ENCODE measurements at places on chromosomes 2 and 18.

DNA sequence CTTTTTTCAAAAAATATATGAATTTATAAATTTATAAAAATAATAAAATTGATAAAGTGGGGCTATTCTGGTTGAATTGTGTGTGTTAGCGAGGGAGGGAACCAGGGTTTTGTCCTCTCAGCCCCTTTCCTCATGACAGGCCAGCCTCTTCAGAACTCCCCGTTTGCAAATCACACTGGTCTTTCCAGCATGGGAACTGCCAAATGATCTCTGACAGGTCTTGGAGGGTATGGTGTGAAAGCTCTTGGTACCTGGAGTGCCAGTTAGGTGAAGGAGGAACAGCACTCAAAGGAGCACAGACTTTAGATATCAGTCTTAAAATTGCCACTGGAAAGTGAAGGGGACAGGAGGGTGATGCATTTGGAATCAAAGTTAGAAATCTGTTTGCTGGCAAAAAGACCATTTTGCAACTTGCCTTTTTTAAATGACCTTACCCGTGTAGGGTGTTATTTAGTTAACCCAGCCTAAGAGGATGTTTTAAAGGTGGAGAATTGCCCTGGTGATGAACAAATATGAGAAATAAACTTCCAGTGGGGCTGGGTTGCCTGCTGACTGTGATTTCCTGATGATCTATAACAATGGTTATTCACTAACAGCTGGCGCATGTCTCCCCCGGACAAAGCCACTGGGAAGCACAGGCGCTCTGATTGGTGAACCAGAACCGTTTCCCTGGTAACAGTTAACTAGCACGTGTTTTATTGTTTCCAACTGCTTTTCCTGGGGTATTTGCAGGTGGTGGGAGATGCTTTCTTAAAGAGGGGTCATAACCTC lies 85.3 kb upstream of the EFEMP1 start:
- DNase-seq, result no peak

DNA sequence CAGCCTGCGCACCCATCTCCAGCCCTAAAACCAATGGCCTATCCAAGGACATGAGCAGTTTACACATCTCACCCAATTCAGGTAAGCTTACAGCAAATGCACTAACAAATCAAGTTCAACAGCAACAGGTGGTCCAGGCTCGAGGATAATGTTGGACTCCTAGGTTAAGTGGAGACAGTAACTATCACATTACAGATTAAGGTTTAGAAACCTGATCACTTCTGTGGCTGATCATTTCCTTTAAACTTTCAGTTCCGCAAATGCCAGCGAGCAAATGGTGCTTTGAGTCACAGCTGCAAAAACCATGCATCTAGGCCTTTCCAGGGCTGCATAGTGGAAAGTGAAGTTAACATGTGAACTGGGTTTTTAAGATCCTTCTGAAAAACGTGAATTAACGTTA lies 259.4 kb downstream of the GBX2 start:
- peak; percentile 50 for DNase-seq

GRCh38 chr2:107305966-107306365 lies 420.0 kb upstream of the ST6GAL2 start:
- DNase-seq, result no peak

- no peak for DNase-seq
These were observed 186.8 kb upstream of the CTAGE1 start for GRCh38 chr18:22604390-22604985.

- DNase-seq, result peak; percentile 60
These were observed 40.1 kb downstream of the DOCK10 start for GRCh38 chr2:225002039-225002655.

GRCh38 chr2:224722250-224722649 lies 6.1 kb upstream of the CCDC195 start:
- DNase-seq, result no peak

- DNase-seq, result no peak
These were observed 50.6 kb downstream of the UNC50 start for GRCh38 chr2:98658816-98659490.

- peak; percentile 93 for DNase-seq
These were observed 668 bp upstream of the ANKRD12 start for GRCh38 chr18:9135912-9136314.

- no peak for DNase-seq
These were observed 6.3 kb upstream of the DRC1 start for GRCh38 chr2:26395394-26395793.

- no peak for DNase-seq
These were observed 161.8 kb downstream of the SOCS6 start for GRCh38 chr18:70450426-70451253.

DNA sequence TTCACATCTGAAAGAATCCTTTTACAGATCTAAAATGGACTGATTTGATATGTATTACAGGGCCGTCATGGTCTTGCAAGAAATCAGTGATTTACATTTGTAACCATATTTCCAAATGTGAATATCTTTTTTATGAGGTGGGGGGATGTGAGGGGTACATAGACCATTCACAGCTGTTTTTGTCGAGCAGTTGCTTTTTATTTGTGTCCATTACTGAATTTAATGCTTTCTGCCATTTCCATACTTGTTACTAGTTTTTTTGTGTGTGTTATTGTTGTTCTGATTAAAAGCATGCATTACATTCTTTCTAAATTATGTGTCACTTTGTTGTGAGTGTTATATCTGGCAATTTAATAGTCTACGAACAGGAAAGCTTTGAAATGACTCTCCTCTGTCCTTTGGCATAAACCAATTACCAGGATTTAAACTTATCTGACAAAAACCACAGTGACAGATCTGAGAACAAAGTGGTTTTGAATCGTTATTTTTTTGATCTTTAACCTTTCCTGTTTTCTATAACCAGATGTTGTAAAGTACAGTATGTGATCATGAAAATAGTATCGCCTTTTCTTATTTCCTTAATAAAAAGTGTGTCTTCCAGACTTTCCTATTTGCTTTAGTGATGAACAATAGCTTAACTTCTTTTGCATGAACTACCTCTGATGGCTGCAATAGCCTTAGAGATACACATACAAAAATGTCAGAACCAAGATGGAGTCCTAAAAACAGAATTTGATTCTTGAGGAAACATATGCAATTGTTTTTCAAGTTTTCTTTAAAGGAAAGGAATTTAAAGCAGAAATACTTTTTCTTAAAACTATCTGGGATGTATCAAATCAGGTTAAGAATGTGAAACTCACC lies 354.2 kb upstream of the ACVR2A start:
- DNase-seq, result no peak

GRCh38 chr2:121338281-121338680 lies 53.3 kb upstream of the TFCP2L1 start:
- DNase-seq, result no peak

DNA sequence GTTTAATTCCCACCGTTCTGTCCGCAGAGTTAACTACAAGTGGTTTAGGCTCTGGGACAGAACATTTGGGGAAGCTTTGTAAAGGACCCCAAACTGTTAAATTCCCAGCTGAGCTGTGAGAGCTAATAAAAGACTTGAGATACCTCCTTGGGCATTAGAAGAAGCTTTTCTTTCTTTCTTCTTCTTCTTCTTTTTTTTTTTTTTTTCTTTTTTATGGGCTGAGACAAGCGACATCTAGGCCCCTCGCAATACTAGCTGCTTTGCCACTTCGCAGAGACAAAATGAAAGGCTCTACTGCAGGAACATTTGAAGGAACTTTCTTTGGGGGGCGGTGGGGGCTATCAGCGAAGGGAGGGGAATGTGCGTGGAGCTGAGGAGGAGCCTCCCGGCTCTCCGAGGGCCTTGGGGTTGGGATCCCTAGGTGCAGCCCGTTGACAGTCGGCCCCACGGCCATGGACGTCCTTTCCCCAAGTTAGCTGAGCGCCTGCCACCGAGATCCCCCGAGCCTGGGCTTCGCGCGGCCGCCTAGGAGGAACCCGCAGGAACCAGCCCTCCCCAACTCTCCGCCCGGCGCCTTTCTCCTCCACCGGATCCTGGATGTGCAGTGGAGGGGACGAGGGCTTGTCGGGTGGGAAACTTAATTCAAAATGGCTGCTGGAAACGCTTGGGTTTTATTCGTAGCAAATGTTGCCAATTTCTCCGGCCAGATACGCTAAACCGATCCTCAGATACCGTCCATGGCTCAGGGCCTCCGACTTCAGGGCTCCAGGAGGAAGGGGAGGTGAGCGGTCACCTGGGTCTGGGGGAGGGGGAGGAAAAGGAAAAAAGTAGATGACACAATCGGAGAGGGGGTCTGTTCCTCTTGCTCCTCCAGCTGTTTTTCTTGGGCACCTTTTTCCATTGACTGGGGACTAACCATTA lies 4.2 kb downstream of the MEIS1 start:
- no peak for DNase-seq

GRCh38 chr18:58937887-58938267 lies 73.2 kb downstream of the ZNF532 start:
- no peak for DNase-seq

- no peak for DNase-seq
These were observed 138.1 kb upstream of the CHAC2 start for GRCh38 chr2:53629501-53629900.

GRCh38 chr2:155665704-155666103 lies 666.8 kb downstream of the NR4A2 start:
- no peak for DNase-seq

GRCh38 chr2:233236820-233237589 lies 14.5 kb upstream of the ATG16L1 start:
- DNase-seq, result no peak

DNA sequence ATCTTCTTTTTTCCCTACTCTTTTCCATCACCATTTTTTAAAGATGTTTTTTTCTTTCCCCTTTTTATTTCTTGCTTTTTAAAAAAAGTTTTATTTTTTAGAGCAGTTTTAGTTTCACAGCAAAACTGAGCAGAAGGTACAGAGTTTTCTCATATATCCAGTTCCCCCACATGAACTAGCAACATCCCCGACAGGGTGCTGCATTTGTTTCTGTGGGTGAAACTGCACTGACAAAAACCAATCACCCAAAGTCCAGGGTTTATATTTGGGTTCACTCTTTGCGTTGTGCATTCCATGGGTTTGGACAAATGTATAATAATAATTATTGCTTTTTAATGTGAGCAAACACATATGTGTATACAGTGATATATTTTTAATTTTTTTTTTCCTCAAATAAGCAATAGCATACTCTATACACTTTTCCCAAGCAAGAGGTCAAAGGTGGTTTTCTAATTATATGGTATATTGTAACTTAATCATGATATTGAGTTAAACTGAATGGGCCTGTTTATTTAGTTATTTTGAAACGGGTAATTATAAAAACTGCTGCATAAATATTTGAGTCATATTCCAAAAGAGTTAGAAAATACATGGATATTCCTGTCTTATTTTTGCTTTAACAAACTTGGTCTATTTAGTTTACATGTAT lies 50.3 kb downstream of the NCK2 start:
- DNase-seq, result peak; percentile 25

- DNase-seq, result no peak
These were observed 21.6 kb upstream of the GPR17 start for GRCh38 chr2:127624320-127624755.

- no peak for DNase-seq
These were observed 345.2 kb downstream of the ALK start for GRCh38 chr2:29576231-29576630.

DNA sequence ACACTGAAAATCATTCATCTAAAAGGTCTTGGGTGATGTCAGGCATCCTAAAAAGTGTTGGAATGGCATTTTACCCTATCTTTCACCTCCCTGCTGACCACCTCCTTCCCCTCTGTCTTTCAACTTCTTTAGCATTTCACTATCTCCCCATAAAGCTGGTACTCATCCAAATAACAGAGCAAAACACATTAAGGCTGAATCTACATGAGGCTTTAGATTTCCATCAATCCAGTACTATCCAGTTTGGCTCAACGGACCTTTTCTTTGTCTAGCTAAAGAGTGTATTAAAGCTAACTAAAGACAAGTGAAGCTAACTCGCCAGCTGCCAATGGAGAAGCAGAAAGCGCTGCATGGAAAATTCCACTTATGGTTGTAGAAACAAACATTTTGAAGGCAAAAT lies 122.5 kb upstream of the NCKAP5 start:
- no peak for DNase-seq

- peak; percentile 86 for DNase-seq
These were observed 11.0 kb downstream of the ANKRD12 start for GRCh38 chr18:9147440-9148202.

DNA sequence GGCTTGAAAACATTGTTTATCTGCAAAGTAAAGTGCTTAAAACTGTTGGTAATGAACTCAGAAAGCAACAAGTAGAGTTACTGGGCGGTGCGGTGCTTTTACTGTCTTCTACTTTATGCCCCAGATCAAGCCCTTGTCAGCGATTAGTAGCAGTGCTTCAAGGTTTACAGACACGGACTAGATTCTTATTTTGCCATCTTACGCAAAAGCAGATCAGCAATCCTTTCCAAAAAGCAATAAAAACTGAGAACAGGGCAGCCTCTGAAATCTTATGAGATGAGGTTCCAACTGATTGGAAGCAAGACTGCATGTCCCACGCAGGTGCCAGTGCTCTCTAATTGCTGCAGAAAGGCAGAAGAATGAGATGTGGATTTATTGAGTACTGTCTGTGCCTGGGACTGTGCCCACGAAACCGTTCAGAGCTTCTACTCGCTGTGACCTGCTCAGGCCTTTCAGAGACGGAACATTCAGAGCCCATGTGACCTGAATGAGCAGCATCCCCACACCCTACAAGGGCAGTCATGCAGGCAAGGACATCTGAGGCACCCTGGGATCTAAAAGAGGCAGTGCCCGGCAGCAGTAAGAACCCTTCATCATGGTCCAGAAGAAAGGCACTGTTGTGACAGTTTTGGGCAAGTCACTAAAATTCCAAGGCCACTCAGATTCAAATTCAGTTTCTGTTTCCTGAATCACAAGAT lies 15.7 kb downstream of the COL4A3 start:
- no peak for DNase-seq

DNA sequence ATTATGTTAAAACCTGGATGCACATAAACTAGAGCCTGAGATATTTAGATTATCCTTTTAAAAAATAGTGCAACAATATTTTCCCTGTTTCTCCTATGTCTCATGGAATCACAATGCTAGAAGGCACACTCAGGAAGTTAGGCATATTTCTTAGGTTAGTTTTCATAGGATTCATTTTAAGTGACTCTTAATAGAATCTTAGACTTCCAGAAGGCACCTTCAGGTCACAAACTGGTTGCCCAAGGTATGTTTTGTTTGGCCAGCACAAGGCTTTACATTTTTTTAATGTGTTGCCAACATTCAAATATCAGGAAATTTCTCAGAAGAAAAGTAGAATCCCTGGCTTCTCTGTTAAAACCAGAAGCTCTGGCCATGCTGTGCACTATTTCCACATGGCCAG lies 129.3 kb downstream of the LNPK start:
- no peak for DNase-seq

DNA sequence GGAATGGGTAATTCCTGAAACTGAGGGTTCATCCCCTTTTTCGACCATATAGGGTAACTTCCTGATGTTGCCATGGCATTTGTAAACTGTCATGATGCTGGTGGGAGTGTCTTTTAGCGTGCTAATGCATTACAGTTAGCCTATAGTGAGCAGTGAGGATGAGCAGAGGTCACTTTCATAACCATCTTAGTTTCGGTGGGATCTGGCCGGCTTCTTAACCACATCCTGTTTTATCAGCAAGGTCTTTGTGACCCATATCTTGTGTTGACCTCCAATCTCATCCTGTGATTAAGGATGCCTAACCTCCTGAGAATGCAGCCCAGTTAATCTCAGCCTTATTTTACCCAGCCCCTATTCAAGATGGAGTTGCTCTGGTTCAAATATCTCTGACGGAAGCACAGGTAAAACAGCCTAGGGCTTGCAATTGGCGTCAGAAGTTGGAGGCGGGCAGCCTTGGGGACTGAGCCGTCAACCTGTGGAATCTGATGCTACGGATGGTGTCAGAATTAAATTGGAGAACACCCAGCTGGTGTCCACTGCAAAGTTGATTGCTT lies 19.5 kb downstream of the RALBP1 start:
- DNase-seq, result peak; percentile 91

- no peak for DNase-seq
These were observed 30.5 kb downstream of the PREPL start for GRCh38 chr2:44330801-44331200.
